ENCODE measurements at places on chromosomes 16 and 17. TPM values are rescaled to one million over a fixed set of nuclear protein-coding genes. Genes with fewer than 3 reads are reported as not detected.

- DNase-seq: peak; percentile 7
Observed at GRCh38 chr16:31093132-31093703, 1.4 kb downstream of the VKORC1 start.

DNA sequence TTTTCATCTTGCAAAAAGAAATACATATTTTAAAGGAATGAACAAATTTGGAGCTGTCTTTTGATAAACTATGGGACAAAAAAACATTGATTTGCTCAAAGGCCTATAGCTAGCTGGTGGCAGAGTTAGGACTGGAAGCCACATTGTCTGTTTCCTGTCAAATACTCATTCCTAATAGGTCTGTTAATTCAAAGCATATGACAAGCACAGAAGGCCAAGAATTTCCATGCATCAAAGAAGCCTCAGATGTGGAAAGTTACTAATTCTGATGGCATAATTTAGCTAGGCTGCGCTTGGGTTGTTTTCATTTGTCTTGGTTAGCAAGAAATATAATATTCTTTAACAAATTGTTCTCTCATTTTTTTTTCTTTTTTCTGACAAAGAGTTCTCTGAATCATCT, 98.0 kb downstream of the CDK5R1 start:
- DNase-seq: no peak

- no peak for DNase-seq
Observed at GRCh38 chr17:70278844-70279462, 109.6 kb downstream of the KCNJ2 start.

GRCh38 chr17:81609541-81610311, 27.2 kb downstream of the NPLOC4 start:
- DNase-seq: peak; percentile 64

DNA sequence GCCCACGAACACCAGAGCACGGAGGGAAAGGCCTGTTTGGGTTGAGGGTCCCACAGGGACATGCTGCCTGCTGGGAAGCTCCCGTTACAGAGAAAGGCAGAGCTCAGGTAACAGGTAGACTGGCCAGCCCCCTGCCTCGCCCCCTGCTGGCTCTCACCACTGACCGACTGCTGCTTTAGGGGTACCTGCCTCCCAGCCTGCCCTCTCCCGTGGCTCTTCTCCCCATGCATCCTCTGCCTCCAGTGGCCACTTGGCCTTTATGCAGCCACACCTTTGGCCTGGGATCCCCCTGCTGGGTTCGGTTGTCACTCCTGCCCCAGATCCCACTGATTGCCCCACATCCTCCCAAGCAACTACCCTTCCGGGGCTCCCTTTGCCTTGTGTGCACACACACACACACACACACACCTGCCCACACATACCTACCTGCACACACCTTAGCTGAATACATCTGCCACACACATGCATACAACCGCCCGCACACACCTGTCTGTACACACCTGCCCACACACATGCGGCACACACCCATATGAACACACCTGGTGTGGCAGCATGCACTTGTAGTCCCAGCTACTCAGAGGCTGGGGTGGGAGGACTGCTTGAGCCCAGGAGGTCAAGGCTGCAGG, 7.1 kb downstream of the MCRIP1 start:
- DNase-seq: no peak

The C16orf92 gene
- not detected for total RNA-seq

DNA sequence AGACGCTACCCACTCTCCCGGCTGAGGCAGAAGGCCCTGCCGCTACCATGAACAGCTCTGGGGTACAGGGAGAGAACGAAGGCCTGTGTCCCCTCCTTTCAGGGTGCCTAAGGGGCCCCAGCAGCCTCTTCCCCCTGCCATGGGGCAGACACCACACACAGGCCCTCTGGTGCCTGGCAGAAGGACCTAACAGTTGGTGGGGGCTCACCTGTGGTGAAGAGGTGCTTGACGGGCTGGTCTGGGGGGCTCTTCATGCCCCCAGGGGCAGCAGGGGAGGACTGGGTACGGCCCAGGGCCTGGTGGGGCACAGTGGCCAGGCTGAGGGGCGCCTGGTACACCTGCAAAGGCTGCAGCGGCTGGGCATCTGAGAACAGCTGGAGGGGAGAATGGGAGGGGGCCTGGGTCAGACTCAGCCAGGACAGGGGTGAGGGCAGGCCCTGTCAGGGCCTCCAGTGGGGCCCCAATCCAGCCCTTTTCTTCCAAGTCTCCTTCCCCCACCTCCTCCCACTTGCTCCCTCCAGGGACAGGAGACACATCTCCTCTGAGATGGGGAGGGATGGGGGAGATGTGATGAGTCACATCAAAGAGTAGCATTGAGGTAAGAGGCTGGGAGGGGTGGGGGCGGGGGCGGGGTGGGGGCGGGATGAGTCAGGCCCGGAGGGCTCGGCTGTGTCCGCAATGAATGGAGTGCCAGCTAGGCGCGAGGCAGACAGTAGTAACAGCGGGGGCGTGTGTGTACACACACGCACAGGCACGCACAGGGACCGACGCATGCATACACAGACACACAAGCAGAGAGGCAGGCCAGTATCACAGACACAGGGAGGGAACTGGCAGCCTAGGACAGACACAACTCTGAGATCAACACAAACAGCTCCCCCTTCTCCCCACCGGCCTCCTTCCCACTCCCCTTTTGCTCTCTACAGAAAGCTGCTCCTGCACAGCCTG, 16.1 kb downstream of the G6PC3 start:
- DNase-seq: no peak

GRCh38 chr16:57955572-57956188, 15.2 kb downstream of the CNGB1 start:
- DNase-seq: no peak

DNA sequence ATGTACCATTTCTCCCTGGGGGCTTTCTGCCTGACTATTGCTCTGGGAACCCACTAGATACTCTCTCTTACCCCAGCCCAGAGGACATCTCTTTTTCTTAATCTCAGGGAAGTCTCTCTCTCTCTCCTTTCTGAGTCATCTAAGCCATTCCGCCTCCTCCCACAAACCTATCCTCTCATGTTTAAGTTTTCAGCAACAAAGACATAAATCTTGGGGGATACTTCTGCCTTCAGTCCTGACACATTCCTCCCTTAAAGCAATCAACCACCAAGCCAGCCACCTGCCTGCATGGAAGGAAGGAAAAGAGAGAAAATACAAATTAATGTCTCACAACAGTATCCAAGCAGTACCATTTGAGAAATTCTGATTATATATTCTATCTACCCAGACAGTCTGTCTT, 128.8 kb downstream of the HS3ST2 start:
- no peak for DNase-seq

DNA sequence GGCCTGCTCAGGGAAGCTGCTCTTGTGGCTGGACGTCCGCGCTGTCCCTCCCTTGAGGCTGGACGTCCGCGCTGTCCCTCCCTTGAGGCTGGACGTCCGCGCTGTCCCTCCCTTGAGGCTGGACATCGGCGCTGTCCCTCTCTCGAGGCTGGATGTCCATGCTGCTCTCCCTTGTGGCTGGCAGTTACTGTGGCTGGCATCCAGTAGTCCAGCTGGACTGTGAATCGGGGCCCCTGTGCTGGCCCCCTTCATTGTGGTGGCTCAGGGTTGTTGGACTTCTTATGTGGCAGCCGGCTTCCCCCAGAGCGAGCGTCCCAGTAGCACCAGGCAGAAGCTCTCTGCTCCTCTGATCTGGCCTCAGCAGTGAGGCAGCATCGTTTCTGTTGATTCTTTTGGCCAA, 141.5 kb downstream of the IRF8 start:
- DNase-seq: no peak

The SMPD3 gene
- total RNA-seq: 0.10 TPM

DNA sequence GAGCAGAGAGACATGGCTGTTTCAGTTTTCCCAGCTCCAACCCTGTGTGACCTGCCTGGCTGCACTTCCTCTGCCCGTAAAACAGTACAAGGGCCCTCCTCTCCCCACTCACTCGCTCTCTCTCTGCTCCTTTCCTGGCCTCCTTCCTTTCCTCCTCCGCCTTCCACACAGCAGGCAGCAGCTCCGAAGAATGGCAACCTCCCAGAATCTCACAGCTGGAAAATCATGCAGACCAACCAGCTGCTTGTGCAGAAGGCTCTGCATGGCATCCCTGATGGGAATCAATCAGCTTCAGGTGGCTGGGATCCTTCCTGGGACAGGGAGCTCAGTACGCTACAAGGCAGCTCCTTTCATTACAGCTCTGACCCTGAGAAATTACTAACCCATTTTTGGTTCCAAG, 27.4 kb downstream of the TMEM132E start:
- no peak for DNase-seq

DNA sequence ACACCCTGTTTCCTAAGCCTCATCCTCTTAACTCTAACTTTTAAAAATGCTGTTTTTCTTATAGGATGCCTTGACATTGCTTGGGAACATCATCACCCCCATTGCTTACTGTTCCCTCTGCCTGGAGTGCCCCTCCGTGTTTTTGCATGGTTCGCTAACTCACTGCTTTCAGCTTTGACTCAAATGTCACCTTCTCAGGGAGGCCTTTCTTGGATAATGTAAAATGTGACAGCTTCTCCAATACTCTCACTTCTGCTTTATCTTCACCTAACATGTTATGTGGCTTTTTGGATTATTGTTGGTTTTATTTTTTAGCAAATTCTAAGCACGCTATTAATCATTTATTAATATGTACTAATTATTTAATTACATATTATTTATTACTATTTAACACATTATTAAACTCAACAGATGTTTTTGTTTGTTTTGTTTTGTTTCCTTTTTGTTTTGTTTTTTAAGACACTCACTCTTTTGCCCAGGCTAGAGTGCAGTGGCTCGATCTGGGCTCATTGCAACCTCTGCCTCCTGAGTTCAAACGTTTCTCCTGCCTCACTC, 3.8 kb downstream of the CRYM start:
- DNase-seq: no peak

The KRT34 gene
- not detected for total RNA-seq

GRCh38 chr17:4933646-4934045, 1.6 kb downstream of the GP1BA start:
- no peak for DNase-seq

DNA sequence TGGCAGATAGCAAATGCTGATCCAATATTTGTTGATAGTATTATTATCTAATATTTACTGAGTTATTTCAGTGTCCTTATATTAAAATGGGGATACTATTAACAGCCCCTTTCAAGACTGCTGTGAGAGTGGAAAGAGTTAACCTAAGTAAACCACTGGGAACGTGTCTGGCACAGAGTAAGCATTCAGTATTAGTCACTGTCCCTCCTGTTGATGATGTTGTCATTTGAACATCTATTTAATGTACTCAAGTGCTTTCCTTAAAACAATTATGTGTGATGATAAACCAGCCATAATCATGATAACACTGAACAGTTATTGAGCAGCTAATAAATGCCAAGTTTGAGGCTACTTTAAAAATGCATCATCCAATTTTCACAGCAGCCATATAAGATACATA, 135.7 kb upstream of the XYLT1 start:
- no peak for DNase-seq

GRCh38 chr16:29906520-29907244, 6.4 kb downstream of the ASPHD1 start:
- no peak for DNase-seq
